DMS153 (cell line): ENCODE measurements at places on chromosomes 16 and 17.

DNA sequence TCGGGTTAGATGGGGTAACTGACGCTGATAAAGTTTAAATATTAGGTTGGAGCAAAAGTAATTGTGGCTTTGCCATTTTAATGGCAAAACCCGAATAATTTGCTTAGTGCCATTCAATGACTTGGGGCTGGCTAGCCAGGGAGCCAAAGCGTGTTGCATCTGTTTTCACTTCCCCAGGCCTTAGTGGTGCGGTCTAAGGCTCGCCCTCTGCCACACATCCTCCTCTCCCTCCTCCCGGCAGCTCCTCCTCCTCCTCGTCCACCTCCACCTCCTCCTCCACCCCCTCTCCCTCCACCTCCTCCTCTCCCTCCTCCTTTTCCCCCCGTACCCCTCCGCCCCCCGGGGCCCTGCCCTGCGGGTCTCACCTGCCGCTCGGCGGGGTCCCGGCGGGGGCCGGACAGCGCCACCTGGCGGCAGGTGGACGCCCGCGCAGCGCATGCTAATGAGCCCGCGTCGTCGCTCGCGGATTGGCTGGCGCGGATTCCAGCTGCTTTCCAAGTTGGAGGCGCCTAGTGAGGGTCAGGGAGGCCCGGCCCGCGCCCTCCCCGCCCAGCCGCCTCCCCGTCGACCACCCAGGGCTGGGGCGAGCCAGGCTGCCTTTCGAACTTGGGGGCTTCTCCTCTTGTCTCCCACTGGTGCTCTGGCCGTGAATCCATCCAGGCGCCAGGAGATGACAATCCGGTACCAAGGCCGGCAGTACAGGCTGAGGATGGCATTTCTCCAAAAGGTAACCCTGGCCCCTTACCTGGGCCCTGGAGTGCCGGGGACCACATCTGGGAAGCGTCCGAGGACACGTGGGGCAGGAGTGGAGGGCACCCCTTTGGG lies 36.6 kb upstream of the RGS9 start:
- DNase-seq: peak; percentile 66

DNA sequence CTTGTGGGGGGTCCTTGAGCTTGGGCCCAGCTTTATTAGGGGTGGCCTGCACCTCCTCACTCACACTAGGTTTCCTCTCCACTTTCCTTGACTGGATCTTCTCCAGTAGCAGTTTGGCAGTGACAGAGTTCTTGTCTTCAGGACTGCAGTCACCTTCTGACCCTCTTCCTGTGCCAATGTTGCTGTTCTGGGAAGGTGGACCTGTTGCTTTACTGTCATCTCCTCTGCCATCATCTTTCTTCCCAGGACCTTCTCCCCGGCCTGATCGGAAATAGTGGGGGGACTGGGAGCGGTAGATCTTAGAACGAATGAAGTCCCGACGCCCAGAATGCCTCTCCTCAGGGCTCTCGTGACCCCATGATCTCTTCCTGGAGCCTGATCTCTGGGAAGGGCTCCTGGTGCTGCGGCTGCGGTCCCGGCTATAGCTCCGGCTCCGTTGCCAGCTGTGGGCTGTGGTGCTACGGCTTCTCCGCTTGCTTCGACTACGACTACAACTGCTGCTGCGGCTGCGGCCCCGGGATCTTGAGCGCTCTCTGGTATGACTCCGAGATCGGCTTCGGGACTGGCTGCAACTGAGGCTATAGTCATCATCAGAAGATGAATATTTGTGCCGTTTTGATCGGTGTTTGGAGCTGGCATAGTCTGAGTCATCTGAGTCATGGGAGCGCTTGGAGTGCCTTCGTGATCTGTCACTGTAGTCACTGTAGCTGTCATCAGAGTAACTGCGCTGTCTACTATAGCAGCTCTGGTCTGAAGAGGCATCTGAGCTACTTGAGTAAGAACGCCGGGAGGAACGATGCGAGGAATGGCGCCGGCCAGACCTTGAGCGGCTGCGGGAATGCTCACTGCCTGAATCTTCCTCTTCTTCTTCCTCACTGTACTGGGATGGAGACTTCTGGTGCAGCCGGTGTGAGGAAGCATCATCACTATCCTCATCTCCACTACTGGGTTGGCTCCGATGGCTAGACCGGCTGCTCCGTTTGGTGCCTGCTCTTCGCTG lies 9.5 kb upstream of the ITGA2B start:
- no peak for DNase-seq

GRCh38 chr17:63309021-63309420 lies 137.1 kb downstream of the CYB561 start:
- no peak for DNase-seq

DNA sequence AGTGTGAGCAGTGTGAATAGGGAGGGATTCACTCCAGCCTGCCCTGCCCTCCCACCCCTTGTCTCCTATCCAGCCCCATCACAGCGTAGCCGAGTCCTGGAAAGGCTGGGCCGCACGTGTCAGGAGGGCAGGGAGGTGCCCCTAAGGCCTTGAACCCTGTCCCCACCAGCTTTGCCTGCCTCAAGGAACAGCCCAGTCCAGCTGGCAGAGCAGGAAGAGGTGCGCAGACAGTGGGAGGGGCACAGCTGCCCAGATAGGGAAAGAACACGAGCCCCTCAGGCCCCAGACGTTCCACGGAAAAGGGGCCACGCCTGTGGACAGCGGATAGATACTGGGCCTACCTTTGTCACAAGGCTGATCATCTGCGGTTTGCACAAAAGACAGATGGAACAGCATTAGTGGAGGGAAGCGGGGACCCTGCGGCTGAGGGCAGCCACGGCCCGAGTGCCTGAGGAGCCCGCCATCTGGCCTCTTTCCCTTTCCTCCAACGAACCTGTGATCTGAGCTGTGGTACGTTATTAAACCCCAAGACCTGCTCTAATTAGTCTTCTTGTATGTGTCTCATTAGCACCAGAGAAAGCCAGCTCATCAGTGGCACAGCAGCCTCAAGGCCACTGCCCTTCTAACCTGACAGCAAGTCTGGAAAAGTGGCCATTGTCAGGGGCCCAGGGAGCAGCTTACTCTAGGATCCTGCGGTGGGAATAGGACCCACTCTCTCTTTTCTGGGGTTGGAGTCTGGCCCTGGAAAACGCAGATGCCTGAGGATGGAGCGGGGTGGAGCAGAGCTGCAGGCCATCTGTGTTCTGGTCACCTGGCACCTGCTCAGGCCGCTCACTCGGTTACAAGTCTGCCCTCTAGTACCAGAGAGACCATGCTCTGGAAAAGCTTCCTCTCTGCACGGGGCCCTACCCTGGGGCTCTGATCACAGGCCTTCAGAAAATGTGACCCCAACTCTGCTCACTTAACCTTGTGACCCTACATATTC lies 16.3 kb downstream of the MPP3 start:
- DNase-seq: no peak

- DNase-seq: no peak
These were observed 165.0 kb upstream of the CACNG3 start for GRCh38 chr16:24091125-24091524.

DNA sequence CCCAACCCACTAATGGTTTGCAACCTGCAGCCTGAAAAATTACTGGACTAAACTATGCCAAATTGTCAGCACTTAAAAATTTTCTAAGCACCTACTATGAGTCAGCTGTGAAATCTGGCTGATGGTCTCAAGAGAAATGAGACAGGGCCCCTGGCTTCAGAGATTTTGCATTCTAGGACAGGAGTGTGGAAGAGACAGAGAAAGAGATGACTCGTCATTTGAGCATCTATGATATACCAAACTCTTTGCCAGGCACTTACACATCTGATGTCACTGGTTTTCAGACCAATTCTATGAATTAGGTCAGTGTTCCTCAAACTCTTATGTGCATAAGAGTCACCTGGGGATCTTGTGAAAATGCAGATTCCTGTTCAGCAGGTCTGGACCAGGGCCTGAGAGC lies 44.4 kb downstream of the CLEC19A start:
- no peak for DNase-seq

DNA sequence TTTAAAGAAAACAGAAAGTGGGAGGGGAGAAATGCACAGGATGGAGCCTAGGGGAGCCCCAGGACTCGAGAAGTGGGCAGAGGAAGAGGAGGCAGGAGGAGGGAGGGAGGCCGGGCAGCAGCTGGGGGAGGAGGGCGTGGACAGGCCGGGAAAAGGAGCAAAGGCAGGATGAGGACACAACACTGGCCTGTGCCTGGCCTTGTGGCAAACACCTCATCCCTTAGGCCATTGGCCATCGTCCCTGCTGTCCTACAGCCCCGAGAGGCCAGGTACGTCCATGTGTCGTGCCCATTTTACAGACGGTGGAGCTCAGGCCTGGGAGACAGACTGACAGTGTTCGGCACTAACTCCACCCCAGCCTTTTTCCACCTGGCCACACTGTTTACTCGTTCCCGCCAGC lies 15.9 kb downstream of the JPH3 start:
- DNase-seq: no peak

GRCh38 chr16:66473654-66474519 lies 46.8 kb downstream of the BEAN1 start:
- DNase-seq: peak; percentile 67

DNA sequence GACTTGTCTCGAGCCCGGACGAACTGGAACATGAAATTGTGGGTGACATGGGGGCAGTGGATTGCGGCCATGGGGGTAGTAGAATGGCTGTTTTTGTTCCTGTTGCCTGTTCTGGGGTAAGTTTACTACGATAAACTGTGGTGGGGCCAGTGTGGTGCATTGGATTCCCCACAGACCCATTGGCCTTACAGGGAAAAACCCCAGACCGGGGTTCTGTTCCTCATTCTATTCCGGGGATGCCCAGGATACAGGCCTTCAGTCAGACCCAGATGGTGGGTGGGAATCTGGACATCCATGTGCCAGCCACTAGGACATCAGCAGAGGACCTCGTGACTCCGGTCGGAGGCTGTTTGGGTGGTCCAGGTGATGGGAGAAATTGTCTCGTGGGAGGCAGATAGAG lies 88.1 kb downstream of the ABCC1 start:
- DNase-seq: no peak

GRCh38 chr16:88456356-88457292 lies 3.5 kb downstream of the ZFPM1 start:
- no peak for DNase-seq

- DNase-seq: no peak
These were observed 3.9 kb downstream of the TRIM25 start for GRCh38 chr17:56909742-56910508.

DNA sequence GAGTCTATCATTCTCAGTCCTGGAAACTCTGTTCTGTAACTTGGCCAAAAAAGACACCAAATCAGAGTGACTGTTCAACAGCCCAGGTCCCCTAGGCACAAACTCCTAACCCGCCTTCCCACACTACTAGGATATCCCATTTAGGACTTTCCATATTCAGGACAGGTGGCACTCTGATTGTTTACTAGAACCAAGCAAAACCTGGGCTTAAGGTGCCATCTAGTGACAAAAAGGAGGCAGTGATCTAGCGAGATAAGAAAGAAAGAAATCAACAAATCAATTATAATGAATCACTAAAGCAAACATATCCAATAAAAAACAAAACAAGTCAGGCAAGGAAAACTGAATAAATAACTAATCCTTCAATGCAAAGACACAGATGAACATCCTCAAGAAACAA lies 203.9 kb downstream of the CEP112 start:
- no peak for DNase-seq

DNA sequence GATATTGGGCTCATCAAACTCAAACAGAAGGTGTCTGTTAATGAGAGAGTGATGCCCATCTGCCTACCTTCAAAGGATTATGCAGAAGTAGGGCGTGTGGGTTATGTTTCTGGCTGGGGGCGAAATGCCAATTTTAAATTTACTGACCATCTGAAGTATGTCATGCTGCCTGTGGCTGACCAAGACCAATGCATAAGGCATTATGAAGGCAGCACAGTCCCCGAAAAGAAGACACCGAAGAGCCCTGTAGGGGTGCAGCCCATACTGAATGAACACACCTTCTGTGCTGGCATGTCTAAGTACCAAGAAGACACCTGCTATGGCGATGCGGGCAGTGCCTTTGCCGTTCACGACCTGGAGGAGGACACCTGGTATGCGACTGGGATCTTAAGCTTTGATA lies 2.6 kb upstream of the HPR start:
- DNase-seq: no peak

DNA sequence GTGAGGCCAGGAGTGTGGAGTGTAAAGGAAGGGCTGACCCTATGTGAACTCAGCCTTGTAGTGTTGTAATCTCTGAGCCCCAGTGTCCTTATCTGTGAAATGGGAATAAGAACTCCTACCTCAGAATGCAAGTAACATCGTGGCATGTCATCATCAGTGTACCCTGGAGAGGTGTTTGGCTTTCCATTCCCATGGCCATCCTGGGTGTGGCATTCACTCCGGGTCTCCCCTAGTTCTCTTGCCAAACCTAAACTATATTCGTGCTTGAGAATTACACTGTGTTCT lies 1.9 kb downstream of the NXPH3 start:
- DNase-seq: no peak

- no peak for DNase-seq
These were observed 21.4 kb downstream of the CARD14 start for GRCh38 chr17:80191192-80191591.

- DNase-seq: no peak
These were observed 215.1 kb downstream of the KATNIP start for GRCh38 chr16:27764869-27765675.
